ENCODE measurements at places on chromosomes 13 and 19. TPM values are rescaled to one million over a fixed set of nuclear protein-coding genes. Genes with fewer than 3 reads are reported as not detected.

GRCh38 chr13:44506719-44507118 lies 69.4 kb downstream of the TSC22D1 start:
- no peak for DNase-seq

DNA sequence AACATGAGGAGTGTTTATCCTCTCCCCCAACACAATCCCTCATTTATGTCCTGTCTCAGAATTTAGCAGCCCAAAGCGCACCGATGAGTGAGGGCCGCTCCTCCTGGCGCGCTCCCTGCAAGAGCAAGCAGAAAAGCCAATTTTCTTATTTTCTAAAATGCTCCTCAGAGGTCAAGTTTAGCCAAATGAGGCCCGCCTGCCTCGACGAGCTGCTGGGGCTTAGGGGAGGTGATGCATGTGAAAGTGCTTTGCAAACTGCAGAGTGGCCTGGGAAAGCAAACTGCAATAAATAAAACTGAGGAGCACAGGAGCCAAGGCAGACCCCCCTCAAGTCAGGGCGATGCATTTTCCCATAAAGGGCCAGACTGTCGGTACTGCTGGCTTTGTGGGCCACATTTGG lies 29.0 kb downstream of the CAPS start:
- DNase-seq, result no peak

DNA sequence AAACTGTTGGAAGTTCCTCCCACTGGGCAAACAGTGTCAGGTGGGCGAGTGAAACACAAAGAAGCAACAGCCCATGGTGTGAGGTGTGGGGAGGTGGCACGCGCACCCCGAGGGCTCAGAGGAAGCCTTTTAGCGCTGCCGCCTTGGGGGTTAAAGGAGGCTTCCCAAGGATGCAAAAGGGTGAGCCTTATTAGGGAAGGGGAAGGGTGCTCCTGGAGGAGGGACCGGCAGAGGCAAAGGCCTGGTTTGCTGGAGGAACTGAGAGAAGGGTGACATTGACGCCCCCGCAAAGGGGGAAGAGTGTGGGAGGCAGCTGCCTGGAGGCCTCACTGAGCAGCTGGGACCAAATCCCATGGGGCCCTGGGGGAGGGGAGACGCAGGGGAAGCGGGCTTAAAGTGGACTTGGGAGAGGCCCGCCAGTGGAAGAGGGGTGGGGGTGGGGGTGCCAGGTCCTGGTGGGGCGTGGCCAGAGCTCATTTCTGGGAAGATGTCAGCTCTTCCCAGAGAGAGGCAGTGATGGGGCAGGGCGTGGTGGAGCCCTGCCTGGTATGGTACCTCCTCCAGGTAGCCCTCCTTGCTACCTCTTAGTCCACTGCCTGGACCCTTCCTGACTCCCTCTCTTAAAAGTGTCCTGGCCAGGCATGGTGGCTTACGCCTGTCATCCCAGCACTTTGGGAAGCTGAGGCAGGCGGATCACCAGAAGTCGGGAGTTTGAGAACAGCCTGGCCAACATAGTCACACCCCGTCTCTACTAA lies 12.0 kb upstream of the FCHO1 start:
- no peak for DNase-seq

DNA sequence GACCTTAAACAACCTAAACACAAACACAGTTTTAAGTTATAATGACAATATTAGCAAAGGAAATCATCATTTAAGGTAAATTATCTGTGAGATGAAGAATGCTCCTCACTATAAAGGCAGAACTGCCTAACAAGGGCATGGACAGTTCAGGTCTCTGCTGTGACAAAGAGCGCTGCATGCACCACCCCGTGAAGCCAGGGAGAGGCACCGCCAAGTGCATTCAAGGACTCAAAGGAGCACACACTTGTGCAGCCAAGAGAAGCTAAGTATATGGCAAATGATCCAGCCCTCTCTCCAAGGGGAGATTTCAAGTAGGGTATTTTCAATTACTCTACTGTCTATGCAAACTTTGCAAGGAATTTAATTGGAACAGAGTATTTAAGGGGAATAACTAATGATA lies 126.0 kb downstream of the RAP2A start:
- no peak for DNase-seq

DNA sequence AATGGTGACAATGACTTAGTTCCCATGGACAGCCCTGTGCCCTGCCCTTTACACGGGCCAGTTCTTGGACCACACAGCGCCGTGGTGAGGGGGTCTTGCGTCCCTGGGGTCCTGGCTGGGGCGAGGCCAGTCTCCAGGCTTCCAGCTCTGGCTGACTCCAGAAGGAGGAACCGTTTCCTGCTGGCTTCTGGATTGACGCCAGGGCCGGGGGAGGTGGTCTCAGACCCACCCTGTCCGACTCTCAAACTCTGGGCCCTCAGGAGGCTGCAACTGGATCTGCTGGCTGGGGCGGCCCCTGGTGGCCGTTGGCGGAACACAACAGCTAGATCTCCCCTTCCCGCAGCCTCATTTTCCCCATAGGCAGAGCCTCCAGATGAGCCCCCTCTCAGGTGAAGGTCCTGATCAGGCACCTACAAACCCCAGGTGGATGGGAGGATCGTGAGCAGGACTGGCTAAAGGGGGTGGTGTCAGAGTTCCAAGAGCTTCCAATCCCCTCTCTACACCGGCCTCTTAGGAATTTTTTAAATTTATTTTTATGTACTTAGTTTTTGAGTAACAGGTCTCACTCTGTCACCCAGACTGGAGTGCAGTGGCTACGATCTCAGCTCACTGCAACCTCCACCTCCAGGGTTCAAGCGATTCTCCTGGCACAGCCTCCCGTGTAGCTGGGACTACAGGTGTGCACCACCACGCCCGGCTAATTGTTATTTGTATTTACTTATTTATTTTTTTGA lies 8.0 kb downstream of the CCDC194 start:
- DNase-seq, result no peak

DNA sequence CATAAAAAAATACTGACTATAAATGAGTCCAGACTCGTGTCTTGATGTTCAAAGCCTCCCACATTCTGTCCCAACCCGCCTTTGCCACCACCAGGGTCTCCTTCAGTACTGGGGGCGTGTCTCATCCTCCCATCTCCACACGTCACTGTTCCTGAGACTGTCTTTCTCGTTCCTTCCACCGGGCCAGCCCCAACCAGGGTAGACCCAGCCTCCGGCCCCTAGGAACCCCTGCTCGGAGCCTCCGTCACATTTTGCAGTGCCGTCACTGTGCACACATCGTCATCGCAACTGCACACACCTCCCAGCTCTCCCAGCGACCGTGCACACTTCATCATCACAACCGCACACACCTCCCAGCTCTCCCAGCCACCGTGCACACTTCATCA lies 73.4 kb downstream of the SPACA7 start:
- no peak for DNase-seq

- DNase-seq, result no peak
Measured at GRCh38 chr19:7953060-7953459, 9.6 kb upstream of the TIMM44 start.

DNA sequence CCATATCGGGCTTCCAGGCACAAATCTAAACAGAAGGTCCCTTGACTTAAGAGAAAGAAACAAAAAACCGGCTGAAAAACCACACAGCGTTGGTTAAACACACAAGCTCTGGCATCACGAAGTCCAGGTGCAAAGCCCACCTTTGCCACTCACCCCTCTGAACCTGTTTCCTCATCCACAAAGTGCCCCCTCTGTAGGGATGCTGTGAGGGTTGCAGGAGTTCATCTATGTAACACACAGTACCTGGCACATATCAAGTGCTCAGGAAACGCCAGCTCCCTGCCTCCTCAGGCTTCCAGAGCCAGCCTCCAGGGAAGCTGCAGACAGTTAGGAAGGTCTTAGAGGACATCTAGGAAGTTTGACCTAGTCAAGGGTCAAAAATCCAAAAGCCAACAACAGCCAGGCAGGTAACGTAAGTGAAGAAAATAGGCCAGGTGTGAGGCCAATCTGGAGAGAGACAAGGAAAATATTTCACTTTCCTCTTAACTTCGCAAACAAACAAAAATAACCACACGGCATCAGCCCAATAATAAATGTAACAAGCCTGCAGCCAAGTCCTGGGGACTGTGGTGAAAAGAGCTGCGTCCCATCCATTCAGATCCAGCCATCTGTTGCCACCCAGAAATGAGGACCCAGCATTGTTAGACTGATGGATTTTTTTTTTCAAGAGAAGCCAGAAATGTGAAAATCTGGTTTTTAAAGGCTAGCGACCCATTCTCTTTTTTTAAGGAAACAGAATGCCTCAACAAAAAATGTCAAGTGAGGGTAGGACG lies 10.0 kb downstream of the KDELR1 start:
- DNase-seq, result no peak

DNA sequence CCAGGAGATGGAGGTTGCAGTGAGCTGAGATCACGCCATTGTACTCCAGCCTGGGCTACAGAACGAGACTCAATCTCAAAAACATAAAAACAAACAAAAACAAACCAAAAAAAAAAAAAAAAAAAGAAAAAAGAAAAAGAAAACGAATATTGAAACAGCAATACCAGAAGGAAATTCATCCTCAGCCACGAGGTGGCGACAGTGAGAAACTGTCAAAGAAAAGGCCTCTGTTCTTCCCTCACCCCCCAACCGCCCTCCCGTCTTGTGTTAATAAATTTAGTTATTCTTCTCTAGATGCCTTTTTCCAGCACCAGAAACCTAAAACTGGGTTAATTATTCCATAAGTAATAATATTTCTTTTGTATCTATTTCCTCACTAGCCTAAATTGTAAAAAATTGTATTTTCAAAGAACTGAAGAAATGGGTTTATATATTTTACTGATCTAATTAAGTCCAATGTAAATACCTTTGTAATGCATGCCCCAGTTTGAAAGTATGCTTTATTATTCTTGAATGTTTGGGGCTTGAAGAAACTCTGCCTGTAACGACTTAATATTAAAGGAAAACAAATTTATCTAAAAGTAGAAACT lies 38.6 kb downstream of the LIG4 start:
- DNase-seq, result no peak

DNA sequence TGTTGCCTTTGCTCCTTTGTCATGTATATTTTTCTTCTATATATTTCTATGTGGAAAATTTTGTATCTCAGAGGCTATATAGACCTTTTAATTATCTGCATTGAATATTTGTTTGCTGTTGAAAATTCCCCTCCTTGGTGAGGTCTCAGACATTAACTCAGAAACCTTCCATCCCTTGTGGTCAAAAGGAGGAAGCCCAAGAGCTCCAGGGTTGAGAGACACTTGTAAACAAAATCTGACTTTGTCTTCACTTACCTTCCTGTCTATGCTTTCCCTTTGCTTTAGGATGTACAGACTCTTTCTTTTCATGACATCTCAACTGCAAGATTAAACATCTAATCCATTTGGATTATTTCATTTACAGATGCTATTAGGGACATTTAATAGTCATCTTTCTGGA lies 157.5 kb downstream of the PCDH20 start:
- DNase-seq, result no peak

DNA sequence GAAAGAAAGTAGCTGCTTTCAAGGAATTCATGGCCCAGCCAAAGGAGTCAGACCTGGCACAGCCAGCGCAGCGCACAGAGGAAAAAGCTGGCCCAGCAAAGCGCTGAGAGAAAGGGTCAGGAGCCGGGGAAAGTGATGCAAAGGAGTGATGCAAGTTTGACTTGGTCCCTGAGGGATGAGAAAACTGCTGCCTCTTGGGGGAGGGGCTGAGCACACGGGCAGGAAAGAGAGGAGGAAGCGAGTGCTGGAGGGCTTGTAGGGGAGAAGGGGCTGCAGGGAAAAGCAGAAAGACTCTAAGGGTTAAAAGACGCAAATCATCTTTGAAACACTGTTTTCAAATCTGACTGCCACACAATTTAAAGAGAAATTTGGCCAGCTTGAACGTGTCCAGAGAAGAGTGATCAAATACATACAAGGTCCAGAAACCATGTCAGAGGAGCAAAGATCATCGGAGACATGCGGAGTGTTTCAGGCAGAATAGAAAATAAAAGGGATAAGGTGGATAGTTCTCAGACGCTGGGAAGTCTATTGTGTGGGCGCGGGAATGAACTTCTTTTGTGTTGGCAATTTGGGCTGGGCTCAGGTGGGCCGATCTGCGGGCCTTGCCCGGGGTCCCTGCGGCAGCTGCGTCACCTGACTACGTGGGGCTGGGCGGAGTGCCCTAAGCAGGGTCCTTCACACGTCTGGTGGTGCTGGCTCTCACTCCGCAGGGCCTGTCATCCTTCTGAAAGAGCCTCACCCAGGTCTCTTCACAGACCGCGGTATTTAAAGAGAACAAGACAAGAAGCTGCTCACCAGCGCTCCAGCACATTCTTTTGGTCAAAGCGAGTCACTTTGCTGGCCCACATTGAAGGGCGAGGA lies 18.1 kb downstream of the N4BP2L1 start:
- no peak for DNase-seq

GRCh38 chr13:78029901-78030300 lies 111.3 kb upstream of the EDNRB start:
- no peak for DNase-seq

- DNase-seq, result no peak
Measured at GRCh38 chr13:87940776-87941175, 269.6 kb downstream of the SLITRK5 start.

GRCh38 chr13:97329331-97329730 lies 104.6 kb upstream of the RAP2A start:
- no peak for DNase-seq

GRCh38 chr13:112697756-112698655 lies 8.2 kb downstream of the ATP11A start:
- DNase-seq, result no peak

GRCh38 chr19:11168568-11168967 lies 13.0 kb upstream of the SPC24 start:
- no peak for DNase-seq

- no peak for DNase-seq
Measured at GRCh38 chr13:112444416-112445399, 68.6 kb downstream of the SPACA7 start.

DNA sequence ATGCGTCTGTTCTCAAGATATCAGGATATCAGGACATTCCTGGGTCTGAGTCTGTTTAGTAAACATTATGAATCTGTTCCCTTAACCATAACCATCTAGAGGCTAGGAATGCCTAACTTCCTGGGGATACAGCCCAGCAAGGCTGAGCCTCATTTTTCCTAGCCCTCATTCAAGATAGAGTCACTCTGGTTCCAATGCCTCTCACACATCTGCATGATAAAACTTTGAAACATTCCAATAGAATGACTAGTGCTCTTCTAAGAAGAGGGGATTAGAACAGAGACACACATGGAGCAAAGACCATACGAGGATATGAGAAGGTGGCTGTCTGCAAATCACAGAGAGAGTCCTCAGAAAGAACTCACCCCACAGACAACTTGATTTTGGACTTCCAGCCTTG lies 20.6 kb upstream of the CABP5 start:
- no peak for DNase-seq

DNA sequence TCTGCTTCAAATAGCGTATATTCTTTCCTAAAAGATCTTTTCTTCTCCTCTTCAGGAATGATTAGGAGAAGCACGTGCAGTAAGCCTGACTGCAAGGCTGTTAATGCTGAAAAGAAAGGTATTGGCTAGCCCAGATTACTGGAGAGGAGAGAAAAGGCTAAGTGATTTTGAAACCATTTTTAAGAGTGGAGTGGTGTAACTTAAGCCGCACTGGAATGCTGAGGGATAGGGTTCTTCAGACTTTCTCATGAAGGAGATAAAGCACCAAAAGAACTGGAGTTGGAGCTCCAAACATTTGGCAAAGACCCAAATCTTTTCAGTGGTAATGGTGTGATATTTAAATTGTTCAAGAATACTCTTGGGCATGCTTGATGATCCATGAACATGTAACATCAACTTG lies 388.3 kb downstream of the COG6 start:
- DNase-seq, result no peak

- DNase-seq, result no peak
Measured at GRCh38 chr13:76014406-76015318, 378.5 kb downstream of the LMO7 start.

ZNF790 gene
- polyA plus RNA-seq, result 12.9 TPM

URAD gene
- polyA plus RNA-seq, result not detected

BORA gene
- 9.6 TPM for polyA plus RNA-seq

LYPD3 gene
- polyA plus RNA-seq, result 1.3 TPM

ZNF383 gene
- polyA plus RNA-seq, result 13.2 TPM

ERICH4 gene
- polyA plus RNA-seq, result 5.2 TPM

ZNF208 gene
- polyA plus RNA-seq, result 3.0 TPM

POGLUT2 gene
- 46.7 TPM for polyA plus RNA-seq
